CD8-positive, alpha-beta T cell (primary cell): ENCODE measurements at places on chromosomes 12 and 14.

GRCh38 chr14:95227279-95227860 is 70.0 kb upstream of the DICER1 start:
- DNase-seq: no peak

- DNase-seq: no peak
These were observed 123.0 kb downstream of the BCL11B start for GRCh38 chr14:99148861-99149610.

- no peak for DNase-seq
These were observed 360.8 kb downstream of the AEBP2 start for GRCh38 chr12:19799895-19800602.

GRCh38 chr12:91990525-91990924 is 155.1 kb downstream of the BTG1 start:
- DNase-seq: no peak
